ENCODE measurements at places on chromosomes 12 and 14. TPM values are rescaled to one million over a fixed set of nuclear protein-coding genes. Genes with fewer than 3 reads are reported as not detected.

- DNase-seq: peak; percentile 67
Observed at GRCh38 chr12:55713721-55714120, 2.1 kb upstream of the BLOC1S1 start.

DNA sequence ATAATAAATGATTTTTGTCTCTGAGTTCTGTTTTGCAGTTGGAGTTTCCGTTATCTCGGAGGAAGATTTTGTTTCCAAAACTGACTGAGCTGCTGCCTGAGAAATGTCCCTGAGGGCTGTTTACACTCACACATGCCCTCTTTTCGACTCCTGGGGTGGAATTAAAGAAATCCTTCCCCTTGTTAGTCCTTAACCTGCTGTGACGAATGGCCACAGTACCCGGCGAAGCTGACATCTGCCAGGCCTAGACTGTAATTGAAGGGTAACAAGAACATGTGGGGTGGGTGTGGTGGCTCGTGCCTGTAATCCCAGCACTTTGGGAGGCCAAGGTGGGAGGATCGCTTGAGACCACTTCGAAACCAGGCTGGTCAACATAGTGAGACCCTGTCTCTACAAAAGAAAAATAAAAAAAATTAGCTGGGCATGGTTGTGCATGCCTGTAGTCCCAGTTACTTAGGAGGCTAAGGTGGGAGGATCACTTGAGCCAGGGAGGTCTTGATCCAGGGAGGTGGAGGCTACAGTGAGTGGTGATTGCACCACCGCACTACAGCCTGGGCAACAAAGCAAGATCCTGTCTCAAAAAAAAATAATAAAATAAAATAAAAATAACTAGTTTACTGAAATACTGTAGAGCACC is 8.4 kb downstream of the OASL start:
- no peak for DNase-seq

GRCh38 chr12:84904051-84904450 is 8.5 kb downstream of the SLC6A15 start:
- no peak for DNase-seq

GRCh38 chr12:67147447-67147846 is 121.7 kb upstream of the CAND1 start:
- no peak for DNase-seq

DNA sequence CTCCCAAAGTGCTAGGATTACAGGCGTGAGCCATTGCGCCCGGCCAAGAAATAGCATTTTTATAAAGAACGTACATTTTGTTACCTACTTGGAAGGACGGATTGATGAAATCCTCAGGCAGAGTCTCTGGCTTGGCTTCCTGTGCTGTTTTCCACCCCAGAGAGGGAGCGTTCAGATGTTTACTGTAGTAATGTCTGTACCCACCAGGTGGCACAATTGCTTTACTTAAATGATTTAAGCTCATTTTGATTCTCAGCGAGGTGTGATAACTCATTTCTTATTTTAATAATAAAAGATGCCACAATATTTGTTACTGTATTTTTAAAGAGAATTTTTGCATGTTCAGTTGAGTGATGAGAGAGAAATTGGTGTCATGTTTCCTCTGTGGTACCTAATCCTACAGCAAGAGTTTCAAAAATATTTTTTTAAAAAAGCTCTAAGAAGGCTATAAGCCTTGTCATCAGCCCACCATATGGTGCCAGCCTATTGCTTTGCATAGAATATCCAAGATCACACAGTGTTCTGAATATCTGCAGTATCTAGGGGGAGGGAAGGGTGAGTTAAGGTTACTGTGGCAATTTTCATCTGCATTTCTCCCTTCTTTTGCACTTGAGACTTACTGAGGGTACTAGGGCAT is 82.6 kb upstream of the TRAF3 start:
- DNase-seq: peak; percentile 54

DNA sequence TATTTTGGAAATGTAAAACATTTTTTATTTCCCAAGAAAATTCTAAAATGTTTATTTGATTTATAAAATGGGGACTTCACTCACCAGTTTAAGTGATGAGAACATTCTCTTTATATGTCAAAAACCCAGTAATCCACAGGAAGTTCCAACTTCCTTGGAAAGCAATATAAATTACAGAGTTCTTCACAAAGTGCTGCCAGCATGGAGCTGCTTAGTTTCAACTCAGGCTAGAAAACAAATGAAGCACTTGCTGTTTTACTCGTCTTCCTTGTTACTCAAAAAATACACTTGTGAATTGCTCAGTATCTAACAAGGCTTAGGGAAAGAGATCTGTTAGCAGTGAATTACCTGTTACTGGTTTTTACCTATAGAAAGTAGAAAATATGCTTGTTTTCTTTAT is 942.7 kb upstream of the MDGA2 start:
- DNase-seq: no peak

GRCh38 chr12:30598889-30599288 is 96.8 kb downstream of the IPO8 start:
- no peak for DNase-seq

DNA sequence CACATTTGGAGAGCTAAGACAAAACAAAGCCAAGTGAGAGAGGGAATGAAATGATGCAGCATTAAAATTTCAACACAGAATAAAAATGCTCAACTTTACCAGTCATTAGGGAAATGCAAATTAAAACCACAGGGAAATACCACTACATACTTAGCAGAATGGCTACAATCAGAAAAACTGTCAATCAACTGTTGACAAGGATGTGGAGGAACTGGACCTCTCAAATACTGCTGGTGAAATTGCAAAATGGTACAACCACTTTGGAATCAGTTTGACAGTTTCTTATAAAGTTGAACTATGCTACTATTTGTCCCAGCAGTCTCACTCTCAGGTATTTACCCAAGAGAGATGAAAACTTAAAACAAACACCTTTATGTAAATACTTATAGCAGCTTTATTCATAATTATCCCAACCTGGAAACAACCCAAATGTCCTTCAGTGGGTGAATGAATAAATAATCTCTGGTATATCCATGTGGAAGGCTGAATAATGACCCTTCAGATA is 43.8 kb upstream of the KTN1 start:
- DNase-seq: no peak

ATP5MC2 gene
- total RNA-seq: 140 TPM

DNA sequence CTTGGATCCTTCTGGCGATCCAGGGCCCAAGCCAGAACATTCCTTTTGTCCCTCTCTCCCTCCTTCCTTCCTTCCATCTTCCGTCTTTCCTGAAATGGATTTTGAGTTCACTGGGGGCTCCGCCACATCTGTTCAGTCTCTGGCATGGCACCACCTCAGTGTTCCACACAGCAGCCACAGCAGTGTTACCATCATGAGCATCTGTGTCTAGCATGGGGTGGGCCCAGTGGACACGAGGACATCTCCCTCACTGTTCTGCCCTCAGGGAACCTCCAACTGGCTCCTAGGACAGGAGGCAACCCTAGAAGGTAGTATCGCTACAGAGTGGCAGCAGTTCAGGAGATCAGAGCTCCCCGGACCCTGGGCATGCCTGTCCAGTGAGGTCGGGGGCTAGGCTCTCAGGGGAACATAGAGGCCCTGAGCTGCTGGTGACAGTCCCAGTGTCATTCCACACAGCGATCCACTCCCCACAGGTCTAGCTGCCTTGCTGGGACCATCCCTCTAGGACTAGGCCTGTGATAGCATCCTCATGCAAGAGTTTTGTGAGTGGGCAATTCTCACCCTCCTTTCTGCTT is 59.0 kb downstream of the GALNT16 start:
- DNase-seq: no peak

OR6C2 gene
- total RNA-seq: not detected

DNA sequence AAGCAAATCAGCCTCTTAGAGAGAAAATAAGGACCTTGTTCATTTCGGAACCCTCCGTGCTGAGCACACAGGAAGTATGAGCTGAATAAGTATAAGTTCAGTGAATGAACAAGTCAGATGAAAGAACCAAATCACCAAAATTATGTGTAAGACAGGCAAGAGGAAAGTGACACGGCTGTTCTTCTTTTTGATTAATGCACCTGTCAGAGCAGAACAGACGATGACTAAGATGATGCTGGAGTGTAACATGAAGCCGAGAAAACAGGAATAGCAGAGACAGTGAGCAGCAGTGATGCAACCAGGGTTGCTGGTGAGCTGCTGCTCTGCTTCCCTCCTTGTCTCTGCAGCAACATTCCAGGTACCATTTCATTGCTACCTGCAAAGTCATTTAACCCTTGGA is 861.1 kb downstream of the GALC start:
- DNase-seq: peak; percentile 91

- no peak for DNase-seq
Observed at GRCh38 chr14:89227496-89227836, 189.6 kb downstream of the FOXN3 start.

- no peak for DNase-seq
Observed at GRCh38 chr12:52024845-52025230, 18.1 kb downstream of the TAMALIN start.

DNA sequence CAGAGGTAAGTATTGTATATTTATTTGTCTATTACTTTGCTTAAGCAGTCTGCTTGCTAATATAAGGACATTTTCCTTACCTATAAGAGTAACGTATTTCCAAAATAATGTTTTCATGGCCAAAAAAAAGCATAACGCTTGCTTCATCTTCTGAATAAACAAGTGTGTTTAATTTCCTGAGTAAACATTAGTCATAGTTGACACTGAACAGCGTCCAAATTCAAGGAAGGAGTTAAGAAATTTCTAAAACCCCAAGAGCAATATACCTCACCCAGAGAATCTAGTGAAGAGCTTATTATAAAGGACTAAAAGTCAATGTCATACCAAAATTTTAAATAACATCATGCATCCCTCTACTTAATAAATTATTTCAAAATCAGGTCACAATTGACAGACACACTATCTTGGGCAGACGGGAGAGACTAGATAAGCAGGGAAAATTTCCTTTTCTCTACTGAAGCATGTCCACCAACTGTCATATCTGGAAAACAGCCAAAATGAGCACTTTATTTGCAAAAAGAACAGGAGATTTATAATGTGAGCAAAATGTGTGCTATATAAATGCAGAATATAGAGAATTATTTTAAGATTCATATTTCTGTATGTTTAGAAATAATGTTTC is 25.1 kb downstream of the ANKS1B start:
- peak; percentile 10 for DNase-seq

GYS2 gene
- not detected for total RNA-seq

DNA sequence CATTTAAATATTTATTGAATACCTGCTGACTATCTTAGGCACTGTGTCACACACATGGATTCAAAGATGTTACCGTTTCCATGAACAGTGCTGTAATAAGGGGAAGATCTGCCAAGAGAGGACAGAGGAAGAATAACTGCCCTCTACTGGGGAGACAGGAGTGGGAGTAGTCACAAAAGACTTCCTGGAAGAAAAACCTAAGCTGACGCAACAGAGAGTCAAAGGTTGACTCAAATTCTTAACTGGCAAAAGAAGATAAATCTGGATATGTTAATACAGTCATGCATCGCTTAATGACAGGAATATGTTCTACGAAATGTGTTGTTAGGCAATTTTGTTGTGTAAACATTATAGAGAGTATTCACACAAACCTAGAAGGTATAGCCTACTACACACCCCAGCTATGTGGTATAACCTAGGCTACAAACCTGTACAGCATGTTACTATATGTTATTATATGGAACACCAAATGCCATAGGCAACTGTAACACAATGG is 51.5 kb downstream of the DCAF5 start:
- peak; percentile 75 for DNase-seq

GPR135 gene
- total RNA-seq: 3.3 TPM

SLC5A8 gene
- not detected for total RNA-seq

KLRC3 gene
- not detected for total RNA-seq

SMCO2 gene
- total RNA-seq: not detected

DNA sequence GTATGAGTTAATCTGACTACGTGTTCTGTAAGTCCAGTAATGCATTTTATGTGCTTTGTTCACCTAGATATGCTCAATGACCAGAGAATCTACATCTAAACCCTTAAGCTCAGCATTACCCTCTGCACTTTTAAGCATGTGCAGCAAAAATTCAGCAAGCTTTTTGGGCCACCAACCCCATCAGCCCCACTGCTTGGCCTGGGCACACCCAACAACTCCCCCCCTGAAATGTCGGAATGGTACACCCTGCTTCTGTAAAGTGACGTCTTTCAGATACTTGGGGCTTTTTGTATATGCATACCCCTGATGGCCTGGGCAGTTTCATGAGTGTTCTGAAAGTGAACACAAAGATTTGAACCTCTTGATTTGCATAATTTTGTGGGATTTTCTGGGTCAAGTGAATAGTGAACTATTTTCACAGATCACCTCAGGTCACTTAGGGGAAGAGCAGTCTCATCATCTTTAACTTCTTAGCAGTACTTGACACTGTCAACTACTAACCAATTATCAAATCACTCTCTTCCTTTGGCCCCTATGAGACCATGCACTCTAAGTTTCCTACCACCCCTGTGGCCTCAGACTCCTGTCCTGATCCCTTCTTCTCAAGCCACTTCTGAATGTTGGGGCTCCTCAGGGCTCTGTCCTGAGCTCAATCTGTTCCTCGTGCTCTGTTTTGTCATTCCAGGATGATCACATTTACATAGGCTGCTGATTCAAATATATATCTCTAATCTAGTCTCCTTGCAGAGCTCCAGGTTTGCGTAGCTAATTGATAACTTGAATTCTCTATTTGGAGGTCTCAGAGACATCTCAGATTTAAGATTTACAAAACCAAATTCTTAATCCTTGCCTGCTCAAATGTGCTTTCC is 36.3 kb upstream of the PPM1A start:
- DNase-seq: no peak

LGMN gene
- 28.8 TPM for total RNA-seq

LMO3 gene
- total RNA-seq: not detected

DNA sequence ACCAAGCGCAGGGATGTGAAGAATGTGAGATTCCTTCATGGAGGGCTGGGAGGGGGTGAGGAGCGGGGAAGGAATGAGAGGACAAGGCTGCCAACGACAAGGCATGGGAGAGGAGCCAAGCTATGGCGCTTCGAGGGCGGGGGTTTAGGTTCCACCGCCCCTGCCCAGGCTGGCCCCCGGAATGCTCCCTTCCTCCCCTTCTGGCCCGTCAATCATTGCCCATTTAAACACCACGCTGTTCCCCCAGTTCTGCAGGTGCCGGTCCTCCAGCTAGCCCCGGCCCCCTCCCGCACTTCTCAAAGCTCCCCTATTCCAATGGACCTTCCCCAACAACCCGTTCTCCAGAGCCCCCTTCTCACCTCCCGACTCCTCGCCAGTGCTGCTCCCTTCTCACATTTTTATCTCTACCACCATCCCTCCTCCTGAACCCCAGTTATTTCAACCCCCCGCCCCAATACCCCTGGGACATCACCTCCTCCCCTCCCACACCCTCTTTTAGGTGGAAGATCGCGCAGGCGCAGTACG is 428 bp downstream of the RNF41 start:
- peak; percentile 35 for DNase-seq

LMNTD1 gene
- total RNA-seq: 0.33 TPM

GRCh38 chr12:66258011-66258410 is 44.3 kb upstream of the HELB start:
- DNase-seq: no peak
